Trophoblast cell (in vitro differentiated cells and primary cell): ENCODE measurements at places on chromosomes 16 and 17.

- DNase-seq, result no peak
Observed at GRCh38 chr17:78484271-78485246, 92.6 kb downstream of the DNAH17 start.

- DNase-seq, result no peak
Observed at GRCh38 chr17:55897301-55897700, 146.4 kb downstream of the PCTP start.

DNA sequence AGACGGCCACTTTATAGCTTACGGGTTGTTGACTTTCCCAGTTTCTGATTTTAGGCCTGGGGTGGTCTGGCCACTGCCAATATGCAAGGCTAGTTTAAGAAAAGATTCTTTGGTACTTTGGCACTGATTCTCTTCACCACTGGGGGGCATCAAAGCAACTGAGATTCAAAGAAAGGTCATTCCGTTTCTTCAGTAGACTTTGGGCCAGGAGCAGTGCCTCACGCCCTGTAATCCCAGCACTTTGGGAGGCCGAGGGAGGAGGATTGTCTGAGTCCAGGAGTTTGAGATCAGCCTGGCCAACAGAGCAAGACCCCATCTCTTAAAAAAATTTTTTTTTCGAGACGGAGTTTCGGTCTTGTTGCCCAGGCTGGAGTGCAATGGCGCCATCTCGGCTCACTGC lies 53.0 kb downstream of the RPA1 start:
- peak; percentile 15 for DNase-seq

- DNase-seq, result no peak
Observed at GRCh38 chr16:80604600-80605355, 64.0 kb downstream of the DYNLRB2 start.

DNA sequence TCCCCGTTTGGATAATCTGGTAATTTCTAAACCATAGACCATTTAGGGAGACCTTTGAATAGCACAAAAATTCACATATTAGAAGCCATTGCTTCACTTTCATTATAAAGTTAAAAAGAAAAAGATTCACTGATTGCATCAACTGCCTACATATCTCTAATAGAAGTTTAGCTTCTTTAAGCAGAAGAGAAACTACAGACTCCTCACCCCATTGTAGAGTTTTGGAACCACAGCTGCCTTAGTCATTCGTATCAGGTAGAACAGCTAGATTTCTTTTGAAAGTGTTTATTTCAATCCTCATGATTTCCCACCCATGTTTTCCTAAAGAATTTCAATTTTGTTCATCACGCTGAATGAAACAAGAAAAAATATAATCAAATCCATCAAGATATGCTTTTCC lies 144.8 kb downstream of the CDH8 start:
- no peak for DNase-seq

DNA sequence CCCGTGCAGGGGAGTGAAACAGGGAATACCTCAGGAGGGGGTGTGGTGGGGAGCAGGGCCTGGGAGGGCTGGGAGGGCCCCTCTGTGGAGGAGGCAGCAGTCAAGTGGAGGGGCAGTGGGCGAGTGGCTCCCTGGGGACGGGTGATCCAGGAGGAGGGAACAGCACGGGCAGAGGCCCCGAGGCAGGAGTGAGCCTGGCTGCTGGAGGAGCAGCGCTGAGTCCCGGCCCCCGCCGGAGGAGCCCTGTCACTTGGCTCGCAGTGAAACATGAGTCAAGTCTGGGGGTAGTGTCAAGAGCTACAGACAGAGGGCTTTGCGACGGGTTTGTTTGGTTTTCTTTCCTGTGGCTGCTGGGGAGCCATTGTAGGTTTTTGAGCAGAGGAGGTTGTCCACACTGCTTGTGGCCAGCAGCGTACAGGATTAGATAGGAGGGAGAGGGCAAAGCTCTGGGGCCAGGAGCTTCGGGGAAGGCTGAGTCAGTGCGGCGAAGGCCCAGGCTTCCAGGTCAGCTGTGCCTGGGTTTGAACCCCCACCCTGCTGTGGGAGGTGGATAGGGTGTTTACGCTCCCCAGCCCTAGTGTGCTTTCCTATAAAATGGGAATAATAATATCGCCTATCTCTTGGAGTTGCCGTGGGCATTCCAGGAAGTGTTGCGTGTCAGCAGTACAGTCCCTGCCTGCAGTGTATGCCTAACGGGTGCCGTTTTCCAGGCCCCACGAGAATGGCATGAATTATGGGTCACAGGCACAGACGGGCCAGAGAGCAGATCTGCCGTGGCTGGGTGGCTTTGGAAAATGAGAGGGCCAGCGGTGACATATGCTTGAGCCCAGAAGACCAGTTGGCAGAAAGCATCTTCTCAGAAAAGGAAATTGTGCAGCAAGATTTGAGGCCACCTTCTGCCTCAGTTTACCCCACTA lies 115.9 kb upstream of the CIBAR2 start:
- DNase-seq, result no peak
